ENCODE measurements at places on chromosomes 2 and 18. TPM values are rescaled to one million over a fixed set of nuclear protein-coding genes. Genes with fewer than 3 reads are reported as not detected.
A peak's percentile ranks its signal among the peaks of the same experiment; 100 is the strongest.

DNA sequence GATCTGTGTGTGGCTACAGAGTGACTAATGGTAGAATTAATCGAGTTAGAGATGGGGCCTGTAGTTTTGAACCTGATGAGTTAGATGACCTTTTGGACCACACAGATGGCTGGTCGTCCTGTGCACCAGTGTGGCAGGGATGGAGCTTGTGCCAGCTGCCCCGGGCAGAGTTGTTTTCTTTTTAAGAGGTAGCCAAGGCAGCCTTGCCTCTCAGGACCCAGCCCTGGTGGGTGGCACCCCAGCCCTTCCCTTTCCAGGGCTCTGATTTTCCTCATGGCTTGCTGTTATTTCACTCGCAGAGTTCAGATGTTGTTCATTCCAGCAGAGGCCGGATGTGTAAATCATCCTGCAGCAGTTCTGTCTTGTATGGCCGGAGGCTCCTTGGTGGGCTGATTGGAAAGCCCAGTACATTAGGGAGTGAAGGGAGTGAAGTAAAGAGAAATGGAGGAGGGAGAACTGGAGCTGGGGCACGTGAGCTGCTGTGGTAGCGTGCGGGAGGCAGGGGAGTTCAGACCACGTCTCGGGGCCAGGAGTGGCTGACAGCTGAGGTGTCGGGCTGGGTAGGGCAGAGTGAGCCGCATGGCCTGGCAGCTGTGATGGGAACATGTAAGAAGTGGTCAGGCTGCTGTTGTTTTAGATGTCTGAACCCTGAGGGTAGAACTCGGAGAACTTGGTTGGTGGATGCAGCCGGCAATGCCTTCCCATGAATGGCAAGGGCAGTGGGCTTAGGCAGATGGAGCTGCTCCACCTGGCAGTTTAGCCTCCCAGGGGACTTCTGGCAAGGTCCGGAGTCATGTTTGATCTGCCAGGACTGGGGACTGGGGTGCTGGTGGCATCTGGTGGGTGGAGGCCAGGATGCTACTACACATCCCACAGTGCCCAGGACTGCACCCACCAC, 28.8 kb downstream of the ASAP2 start:
- DNase-seq, result peak; percentile 69

DNA sequence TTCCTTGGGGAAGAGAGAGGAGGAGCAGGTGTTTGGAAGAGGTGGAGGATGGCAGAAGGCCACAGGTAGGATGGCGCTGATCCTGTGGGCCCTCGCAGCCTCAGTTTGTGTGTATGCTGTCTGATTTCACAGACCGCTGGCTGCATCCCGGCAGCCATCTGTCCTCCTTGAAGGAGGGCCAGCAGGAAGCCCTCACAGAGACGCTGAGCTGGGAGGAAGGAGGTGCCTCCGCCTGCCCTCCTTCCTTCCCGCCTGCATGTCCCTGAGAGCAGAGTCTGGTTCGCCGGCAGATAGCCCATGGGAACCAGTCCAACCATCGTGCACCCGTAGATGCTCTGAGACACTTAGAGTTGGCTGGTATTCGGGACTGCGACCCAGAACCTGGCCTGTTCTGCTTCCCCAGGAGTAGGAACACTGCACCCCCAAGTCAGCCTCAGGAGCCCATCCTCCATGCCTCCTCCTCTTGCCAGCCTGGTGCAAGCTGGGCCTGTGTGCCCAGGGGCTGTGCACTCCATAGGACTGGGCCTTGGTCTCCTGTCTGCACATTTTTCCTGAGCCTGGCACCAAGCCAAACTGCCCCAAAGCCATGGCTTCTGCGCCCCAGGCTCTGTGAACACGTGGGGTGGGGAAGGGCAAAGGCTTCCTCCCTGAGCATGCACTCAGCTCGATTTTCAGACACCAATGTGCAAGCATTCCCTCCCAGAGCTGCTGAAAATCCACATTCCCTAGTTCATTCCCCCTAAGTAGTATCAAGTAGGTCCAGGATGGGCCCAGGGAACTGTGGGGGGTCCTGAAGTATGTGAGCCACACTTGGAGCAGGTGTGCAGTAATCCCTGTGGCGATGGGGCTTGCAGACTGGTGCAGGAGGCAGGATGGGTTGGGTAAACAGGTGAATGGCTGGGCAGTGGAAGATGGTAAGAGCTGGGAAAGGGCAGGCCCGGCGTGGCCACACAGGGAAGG, 115.6 kb downstream of the SEPTIN10 start:
- peak; percentile 35 for DNase-seq

DNA sequence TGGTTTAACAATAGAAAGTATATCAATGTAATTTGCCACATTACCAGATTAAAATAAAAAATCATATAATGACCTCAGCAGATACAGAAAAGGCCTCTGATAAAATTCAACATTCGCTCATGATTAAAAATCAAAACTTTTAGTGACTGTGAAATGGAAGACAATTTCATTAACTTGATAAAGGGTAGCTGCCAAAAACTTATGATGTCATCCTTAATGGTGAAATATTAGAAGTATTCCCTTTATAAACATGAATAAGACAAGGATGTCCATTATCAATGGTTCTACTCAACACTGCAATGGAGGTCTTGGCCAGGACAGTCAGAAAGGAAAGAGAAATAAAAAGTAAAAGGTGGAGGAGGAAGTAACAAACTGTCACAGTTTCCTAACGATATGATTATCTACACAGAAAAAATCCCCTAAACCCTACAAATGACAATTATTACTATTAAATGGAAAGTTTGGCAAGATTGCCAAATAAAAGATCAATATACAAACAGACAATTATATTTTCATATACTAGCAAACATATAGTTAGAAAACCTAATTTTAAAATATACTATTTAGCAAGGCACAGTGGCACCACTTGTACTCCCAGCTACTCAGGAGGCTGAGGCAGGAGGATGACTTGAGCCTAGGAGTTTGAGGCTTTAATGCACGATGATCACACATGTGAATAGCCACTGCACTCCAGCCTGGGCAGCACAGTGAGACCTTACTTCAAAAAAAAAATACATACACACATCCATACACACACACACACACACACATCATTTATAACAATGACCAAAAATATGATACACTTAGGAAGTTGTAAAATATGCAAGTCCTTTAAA, 12.8 kb downstream of the METTL8 start:
- DNase-seq, result no peak

DNA sequence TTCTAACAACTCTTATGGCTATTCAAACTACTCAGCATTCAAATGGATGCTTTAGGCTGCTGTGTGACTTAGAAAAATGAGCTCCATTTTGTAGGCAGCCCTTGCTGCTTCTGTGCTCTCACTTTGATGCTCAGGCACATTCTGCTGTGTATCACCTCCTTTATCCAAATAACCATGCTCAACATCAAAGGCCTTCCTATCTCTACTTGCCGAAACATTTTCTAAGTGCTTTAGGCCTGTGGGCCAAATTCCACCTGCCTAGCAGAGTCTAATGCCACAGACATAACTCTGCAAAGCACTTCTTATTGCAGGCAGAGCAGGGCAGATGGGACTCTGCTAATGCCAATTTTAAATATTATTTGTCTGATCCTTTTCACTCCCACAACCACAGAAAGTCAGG, 397.4 kb downstream of the RND3 start:
- no peak for DNase-seq

The DSC1 gene
- total RNA-seq, result not detected

The STARD6 gene
- total RNA-seq, result not detected

GRCh38 chr2:217622205-217623060, 380.4 kb downstream of the TNS1 start:
- no peak for DNase-seq

The ANKRD62 gene
- total RNA-seq, result not detected

- no peak for DNase-seq
Measured at GRCh38 chr2:145079641-145080040, 559.7 kb upstream of the ZEB2 start.

The NT5C1B gene
- not detected for total RNA-seq

DNA sequence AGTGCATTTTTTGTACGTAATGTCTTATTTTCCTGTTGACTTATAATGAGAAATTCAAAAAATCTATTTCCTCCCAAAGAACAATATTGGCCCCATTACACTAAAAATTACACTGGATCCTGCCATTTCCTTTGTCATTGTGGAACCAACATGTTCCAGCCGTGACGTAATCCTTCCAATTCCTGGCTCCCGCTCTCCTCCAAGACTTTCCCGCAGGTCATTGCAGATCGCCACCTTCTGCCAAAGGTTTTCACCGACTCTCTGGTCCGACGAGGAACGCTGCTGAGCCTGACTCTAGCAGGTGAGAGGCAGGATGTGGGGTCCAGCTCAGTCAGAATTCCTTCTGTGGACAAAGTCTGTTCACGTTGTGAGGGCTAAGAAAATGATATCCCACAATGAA, 38.0 kb downstream of the PTGR3 start:
- peak; percentile 82 for DNase-seq

The COLEC11 gene
- 0.85 TPM for total RNA-seq

The PID1 gene
- under 0.01 TPM for total RNA-seq

- DNase-seq, result no peak
Measured at GRCh38 chr2:38515155-38516074, 87.3 kb downstream of the HNRNPLL start.

- no peak for DNase-seq
Measured at GRCh38 chr2:46525522-46526155, 46.3 kb downstream of the TMEM247 start.

The SP140L gene
- total RNA-seq, result 9.2 TPM

GRCh38 chr2:59770651-59771050, 782.8 kb downstream of the BCL11A start:
- DNase-seq, result no peak

GRCh38 chr2:223999862-224000261, 39.2 kb downstream of the SERPINE2 start:
- no peak for DNase-seq

The NOSTRIN gene
- 4.5 TPM for total RNA-seq

The SCN7A gene
- not detected for total RNA-seq

DNA sequence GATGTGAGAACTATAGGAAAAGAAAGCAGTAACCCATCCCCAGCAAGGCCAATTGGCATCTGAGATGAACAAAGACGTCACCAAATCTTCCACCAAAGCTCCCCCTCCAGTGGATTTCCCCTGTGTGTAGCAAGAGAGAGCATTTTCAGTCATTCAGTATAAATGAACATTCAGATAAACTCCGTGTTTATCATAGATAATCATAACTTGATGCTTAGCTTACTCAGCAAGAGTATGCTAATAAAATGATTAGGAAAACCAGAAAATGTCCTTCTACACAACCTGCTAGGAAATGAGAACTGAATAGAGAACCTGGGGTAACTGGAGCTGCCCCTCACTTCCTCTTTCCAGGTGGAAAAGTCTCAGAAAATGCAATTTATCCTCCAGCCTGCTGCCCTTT, 198.0 kb upstream of the CCDC150 start:
- DNase-seq, result no peak

DNA sequence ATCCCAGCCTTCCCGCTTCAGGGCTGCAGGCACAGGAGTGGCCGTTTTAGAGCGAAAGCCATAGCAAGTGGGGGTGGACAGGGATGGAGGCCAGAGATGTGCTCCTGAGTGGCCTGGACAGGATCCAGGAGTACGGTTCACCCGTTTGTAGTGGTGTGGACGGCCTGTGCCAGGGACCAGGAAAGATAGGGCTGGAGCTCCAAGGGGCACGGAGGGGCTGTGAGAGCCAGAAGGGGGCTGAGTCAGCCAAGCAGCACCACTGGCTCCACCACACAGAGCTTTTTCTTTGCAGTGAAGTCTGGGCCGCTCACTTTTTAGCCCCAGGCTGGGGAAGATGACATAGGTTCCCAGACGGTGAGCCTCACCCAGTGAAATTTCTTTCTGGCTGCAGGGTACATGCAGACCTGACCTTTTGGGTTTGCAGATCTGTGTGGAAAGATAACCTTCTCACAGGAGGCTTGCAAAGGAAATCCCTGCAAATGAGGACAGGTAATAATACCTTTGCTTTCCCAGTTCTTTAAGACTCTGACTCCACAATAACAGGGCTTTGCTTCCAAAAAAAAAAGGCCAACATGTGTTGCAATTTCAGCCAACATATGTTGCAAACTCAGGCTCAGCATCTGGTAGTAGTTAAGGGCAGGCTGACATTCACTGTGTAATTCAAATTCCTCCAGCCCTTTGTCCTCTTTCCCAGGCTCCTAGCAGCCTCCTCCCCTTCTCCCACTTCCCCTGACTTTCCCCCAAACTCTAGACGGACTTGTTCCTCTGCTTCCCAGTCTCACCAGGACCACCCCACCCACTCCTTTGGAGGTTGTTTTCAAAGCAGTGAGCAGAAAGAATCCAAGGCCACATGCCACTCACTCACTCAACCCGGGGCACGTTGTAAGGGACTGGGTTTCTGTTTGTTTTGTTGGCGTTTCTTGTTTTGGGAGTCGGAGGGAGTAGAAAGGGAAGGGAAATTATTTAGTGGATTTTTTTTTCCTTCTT, 20.3 kb upstream of the LAPTM4A start:
- DNase-seq, result no peak

DNA sequence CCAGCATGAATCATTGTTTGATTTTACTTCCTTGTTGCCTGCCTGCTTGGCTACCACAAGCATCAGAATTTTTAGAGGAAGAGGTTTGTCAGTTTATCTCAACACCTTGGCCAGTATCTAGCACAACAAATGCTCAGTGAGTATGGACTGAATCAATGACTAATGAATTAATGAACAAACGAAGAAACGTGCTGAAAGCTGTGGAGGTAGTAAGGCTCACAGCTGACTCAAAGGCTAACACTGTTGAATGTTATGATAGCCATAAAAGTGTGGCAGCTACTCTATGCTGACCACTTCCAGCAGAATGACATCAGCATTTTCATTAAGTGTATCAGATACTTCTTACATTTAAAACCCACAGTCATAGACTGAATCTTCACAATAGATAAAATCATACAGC, 543.4 kb downstream of the IRS1 start:
- no peak for DNase-seq

DNA sequence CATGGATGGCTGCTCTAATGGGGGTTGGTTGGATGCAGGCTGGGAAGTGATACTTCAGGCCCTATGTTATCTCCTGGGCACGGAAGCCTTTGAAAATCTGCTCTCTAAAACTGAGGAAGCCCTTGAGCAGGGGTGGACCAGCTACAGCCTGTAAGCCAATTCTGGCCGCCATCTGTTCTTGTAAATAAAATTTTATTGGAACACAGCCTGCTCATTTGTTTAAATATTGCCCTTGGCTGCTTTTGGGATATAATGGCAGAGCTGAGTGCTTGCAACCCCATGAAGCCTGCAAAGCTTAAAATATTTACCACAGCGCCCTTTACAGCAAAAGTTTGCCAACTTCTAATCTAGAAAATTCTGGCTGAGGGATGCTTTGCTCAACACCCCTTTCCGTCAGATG, 11.9 kb upstream of the IGFBP2 start:
- no peak for DNase-seq

DNA sequence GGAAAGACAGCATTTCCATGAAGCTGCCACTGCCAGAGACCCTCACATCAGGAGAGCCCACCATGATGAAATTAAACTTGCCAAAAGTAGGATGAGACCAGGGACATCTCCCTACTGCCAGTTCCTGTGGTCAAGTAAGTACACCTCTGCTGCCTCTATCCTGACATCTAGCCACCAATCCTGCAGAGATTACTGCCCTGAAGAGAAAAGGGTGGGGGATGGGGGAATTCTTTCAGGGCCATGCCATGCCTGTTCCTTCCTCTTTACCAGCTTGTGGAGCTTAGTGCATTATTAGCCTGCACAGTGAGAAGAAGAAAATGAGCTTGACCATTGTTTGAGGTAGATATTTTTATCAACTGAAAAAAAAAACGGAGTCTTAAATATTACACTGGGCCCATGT, 397.2 kb upstream of the CDH2 start:
- no peak for DNase-seq

The CROCC2 gene
- total RNA-seq, result not detected

The HOXD10 gene
- total RNA-seq, result 15.2 TPM

- DNase-seq, result no peak
Measured at GRCh38 chr2:162159446-162159845, 7.4 kb upstream of the GCG start.

All from dermis blood vessel endothelial cell (primary cell).